ENCODE measurements at places on chromosomes 1 and 21.

GRCh38 chr1:6090288-6090687 lies 44.6 kb downstream of the KCNAB2 start:
- no peak for DNase-seq

GRCh38 chr21:36852864-36853263 lies 113.6 kb downstream of the HLCS start:
- DNase-seq: no peak

GRCh38 chr1:7068552-7068951 lies 283.3 kb downstream of the CAMTA1 start:
- no peak for DNase-seq

- DNase-seq: no peak
Observed at GRCh38 chr1:43376723-43377235, 9.0 kb upstream of the ELOVL1 start.

DNA sequence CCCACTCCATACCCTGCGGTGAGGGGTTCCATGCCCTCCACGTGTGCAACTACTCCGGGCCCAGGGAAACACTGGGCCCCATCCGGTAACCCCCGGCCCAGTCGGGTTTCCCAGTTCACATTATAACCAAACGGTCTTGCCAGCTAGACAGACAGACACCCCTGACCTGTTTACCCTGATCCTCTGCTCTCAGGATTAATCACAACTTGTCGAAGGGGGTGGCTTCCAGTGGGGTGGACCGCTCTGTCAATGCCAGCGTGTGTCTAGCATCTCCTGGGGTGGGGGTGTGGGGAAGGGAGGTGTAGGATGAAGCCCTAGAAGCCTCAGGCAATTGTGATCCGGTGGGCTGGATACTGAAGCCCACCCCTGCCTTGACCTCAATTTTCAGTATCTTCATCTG lies 4.6 kb upstream of the OLIG2 start:
- no peak for DNase-seq
